Activated naive CD8-positive, alpha-beta T cell treated with anti-CD3 and anti-CD28 coated beads, Interleukin-2, amount 10 ng/mL, durations not matched to agents 7 days and 5 days (primary cell): ENCODE measurements at places on chromosomes 5 and 9. TPM values are rescaled to one million over a fixed set of nuclear protein-coding genes. Genes with fewer than 3 reads are reported as not detected.

PCDHGC5 gene
- not detected for total RNA-seq

DNA sequence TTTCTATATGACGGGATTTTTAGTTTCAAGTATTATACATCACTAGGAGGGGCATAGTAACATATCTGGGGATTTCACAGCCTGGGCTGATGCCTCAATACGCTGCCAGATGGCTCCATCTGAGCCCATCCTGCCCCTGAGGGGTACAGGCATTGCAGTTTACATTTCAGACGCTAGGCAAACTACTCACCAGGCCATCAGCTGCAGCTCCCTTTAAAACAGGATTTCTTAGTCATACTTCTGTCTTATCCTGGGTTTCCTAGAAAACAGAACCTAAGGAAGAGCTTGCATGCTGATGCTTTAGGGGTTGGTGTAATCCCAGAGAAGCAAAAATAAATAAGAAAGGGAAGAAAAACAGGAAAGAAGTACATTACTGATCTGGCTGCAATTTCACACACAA, 372.8 kb upstream of the PIK3R1 start:
- no peak for DNase-seq
- H3K4me1 ChIP-seq: no peaks in the 10 kb centered on the region

DNA sequence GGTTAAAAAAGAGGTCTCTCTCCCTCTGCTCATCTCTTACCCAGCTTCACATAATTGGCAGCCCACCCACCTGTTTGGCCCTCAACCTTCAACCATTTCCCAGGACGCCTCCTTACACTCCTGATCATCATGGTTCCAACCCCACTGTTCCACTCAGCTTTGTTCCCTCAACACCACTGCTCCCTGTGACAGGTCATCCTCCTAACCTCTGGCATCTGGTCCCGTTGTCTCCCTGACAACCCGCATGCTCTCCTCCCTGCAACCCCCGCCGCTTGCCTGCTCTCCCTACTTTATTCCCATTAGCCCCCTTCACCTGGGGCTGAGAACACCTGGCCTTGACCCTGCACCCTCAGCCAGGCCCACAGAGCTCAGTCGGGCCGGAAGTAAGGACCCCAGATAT, 12.9 kb downstream of the PCDHGC5 start:
- no peaks in the 10 kb centered on the region for H3K36me3 ChIP-seq
- H3K4me1 ChIP-seq: no peaks in the 10 kb centered on the region
- H3K27ac ChIP-seq: no peak overlapping the region
- peaks cover 16% of the 10 kb centered on the region for H3K27me3 ChIP-seq
- H3K4me3 ChIP-seq: no peak overlapping the region
- no peak for DNase-seq

DNA sequence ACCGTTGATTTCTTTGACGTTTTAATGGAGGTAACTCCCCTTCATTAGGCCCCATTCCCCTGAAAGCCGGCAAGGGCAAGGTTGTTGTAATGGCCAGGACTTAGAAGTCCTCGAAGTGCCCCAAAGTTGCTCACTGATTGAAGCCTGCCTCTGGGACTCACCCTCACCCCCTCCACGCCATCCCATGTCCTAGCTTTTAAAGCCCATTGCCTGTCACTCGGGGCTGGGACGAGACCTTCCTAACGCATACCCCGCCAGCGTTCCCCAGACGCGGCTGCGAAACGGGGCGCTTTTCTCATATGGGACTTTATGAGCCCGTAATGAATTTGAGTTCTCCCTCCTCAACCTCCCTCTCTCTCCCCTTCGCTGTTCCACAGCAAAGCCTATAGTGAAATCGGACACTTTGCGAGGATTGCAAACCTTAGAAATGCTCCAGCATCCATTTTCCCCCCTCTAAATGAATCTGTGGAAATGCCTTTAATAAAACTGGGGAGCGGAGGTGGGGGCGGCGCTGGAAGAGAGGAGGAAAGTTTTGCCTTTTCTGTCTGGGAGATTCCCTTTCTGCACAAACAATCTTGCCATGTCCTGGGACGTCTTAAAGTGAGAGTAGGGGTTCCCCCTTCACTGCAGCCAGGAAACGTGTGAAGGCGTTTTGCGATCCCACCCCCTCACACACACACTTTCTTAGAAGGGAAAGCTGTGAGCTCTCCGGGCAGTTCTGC, 1.5 kb downstream of the PAPPA start:
- H3K4me3 ChIP-seq: no peak overlapping the region
- DNase-seq: no peak
- H3K27me3 ChIP-seq: peaks cover 56% of the 10 kb centered on the region
- H3K36me3 ChIP-seq: no peaks in the 10 kb centered on the region
- no peak overlapping the region for H3K27ac ChIP-seq
- H3K4me1 ChIP-seq: peaks cover 4% of the 10 kb centered on the region

DNA sequence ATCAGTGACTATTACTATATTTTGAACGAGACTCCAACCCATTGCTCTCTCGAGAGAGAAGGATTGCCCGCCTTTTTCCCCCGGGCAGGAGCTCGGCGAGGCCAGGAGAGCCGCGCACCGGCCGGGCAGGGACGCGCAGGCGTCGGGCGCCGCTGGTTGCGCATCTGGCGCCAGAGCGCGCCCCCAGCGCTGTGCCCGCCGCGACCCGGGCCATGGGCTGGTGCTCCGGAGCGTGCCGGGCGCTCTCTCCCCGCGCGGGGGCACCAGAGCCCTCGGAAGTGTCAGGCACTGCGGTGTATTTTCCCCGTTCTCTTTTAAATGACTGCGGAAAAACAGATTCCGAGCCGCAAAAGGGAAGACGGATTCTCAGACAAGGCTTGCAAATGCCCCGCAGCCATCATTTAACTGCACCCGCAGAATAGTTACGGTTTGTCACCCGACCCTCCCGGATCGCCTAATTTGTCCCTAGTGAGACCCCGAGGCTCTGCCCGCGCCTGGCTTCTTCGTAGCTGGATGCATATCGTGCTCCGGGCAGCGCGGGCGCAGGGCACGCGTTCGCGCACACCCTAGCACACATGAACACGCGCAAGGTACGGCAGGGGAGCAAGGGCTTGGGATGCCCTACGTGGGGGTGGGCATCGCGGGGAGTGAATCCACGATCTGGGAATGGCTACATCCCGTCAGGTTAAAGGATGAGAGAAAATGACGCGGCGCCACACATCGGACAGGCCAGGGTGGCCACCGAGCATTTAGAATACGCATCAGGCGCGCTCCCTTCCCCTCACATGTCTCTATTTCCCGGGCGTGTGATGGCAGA, 1.1 kb upstream of the NTRK2 start:
- H3K4me1 ChIP-seq: peaks cover 3% of the 10 kb centered on the region
- H3K4me3 ChIP-seq: peak overlapping the region; percentile 32
- no peak overlapping the region for H3K27ac ChIP-seq
- H3K27me3 ChIP-seq: peaks cover 63% of the 10 kb centered on the region

DNA sequence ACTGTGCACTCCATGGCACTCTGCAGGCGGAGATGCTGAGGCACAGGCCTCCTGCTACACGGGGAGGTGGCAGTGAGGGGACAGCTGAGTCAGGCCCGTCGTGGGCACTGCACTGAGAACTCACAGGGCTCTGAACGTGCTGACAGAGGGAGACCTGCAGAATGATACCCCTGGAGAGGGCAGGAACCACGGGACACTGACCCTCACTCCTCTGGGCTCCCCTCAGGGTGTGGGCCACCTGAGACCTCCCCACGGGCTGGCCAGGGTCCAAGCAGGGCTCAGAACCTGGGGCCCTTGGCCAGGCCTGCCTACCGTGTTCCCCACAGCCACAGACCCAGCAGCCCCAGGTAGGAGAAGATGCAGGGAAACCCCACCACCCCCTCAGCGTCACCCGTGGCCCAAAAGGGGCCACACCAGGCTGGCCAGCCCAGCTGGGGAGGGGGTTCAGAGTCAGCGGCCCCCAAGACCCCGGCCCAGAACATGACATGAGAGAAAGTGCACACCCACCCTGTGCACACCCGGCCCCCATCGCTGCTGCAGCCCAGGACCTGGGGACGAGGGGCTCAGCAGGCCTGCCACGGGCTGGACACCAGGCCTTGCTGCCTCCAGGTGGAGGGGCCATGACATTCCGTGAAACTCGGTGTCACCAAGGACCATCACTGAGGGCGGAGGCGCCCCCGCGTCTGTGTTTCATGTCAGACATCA, 30.9 kb downstream of the GLT6D1 start:
- peaks cover 3% of the 10 kb centered on the region for H3K27me3 ChIP-seq
- H3K27ac ChIP-seq: no peak overlapping the region
- no peaks in the 10 kb centered on the region for H3K36me3 ChIP-seq
- peak; percentile 24 for DNase-seq

GRCh38 chr5:118533156-118533555, 455.2 kb downstream of the DTWD2 start:
- H3K27me3 ChIP-seq: no peaks in the 10 kb centered on the region
- H3K27ac ChIP-seq: no peak overlapping the region
- H3K36me3 ChIP-seq: no peaks in the 10 kb centered on the region
- no peak for DNase-seq

ANKRD55 gene
- total RNA-seq: 0.19 TPM

SLC46A2 gene
- not detected for total RNA-seq

- H3K4me1 ChIP-seq: no peaks in the 10 kb centered on the region
- DNase-seq: no peak
- H3K27ac ChIP-seq: no peak overlapping the region
Observed at GRCh38 chr5:105639511-105639910, 2031.2 kb downstream of the EFNA5 start.

KLHL9 gene
- total RNA-seq: 29.4 TPM

GRCh38 chr9:120931231-120932085, 4.9 kb upstream of the TRAF1 start:
- no peaks in the 10 kb centered on the region for H3K27me3 ChIP-seq
- H3K36me3 ChIP-seq: peaks cover 3% of the 10 kb centered on the region
- peak overlapping the region; percentile 85 for H3K4me3 ChIP-seq
- H3K27ac ChIP-seq: peak overlapping the region; percentile 99
- DNase-seq: peak; percentile 53

GRCh38 chr5:135596157-135596763, 17.5 kb upstream of the CXCL14 start:
- H3K4me1 ChIP-seq: no peaks in the 10 kb centered on the region
- H3K27me3 ChIP-seq: peaks cover 13% of the 10 kb centered on the region
- no peaks in the 10 kb centered on the region for H3K36me3 ChIP-seq
- H3K4me3 ChIP-seq: no peak overlapping the region

DNA sequence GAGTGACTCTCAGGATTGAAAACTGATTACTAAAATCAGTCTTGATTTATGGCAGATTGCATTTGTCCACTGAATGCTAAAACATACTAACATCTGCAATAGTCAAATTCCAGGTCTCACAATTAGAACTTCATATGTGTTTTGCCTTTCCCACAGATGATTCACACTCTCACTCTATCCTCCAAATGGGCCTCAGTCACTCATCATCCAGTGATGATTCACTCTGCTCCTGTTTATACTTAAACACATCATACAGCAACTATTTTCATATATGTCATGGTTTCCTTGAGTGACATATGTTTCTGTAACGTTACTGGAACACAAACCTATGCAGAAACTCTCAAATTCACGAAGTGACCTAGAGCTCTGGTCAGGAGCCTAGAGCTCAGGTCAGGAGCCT, 512.9 kb downstream of the HINT1 start:
- no peak for DNase-seq
- H3K27me3 ChIP-seq: no peaks in the 10 kb centered on the region
- H3K36me3 ChIP-seq: no peaks in the 10 kb centered on the region
- no peaks in the 10 kb centered on the region for H3K4me1 ChIP-seq

DNA sequence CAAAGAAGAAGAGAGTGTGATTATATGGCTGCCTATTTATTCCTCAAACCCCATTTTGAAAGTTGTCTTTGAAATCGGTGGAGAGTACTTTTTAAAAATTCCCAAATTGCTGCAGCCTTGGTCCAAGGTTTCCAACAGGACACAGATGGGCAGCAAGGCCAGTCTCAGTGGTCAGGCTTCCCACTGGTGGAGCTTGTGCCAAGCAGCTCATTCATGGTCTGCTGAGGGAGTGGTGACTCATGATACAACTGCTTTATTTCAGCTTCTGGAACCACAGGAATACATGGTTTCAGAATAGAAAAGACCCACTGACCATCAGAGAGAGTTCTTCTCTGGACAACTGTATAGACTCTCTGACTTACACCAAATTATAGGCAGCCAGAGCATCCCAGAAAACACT, 673.1 kb upstream of the KLF4 start:
- no peaks in the 10 kb centered on the region for H3K36me3 ChIP-seq
- no peak for DNase-seq
- H3K4me1 ChIP-seq: no peaks in the 10 kb centered on the region
- H3K27me3 ChIP-seq: no peaks in the 10 kb centered on the region
- no peak overlapping the region for H3K27ac ChIP-seq

SLC1A3 gene
- 1.9 TPM for total RNA-seq

SPTLC1 gene
- total RNA-seq: 51.4 TPM

PCDHGC3 gene
- not detected for total RNA-seq

NSG2 gene
- total RNA-seq: not detected

DNA sequence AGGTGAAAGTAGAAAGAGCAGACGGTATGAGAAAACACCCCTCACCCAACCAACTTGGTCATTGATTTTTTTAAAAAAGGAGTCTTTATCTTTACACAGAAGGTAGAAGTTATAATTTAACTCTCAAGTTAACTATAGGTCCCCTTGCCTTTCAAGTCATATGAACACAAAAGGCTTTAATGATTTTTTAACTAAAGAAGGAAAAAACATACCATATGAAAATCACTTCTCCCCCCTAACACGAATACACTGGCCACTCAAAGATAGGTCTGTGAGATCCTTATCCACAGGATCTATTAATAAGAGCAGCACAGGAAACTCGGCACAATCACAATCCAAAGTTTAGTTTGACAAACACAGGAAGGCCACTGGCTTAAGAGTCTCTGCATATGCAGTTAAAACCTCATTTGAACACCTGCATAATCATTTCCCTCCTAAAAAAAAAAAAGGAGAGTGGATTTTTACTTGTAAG, 138.0 kb downstream of the ENC1 start:
- H3K4me3 ChIP-seq: no peak overlapping the region
- no peak for DNase-seq
- no peaks in the 10 kb centered on the region for H3K36me3 ChIP-seq
- H3K27me3 ChIP-seq: peaks cover 5% of the 10 kb centered on the region
- no peak overlapping the region for H3K27ac ChIP-seq

ZBTB26 gene
- total RNA-seq: 8.3 TPM

DNA sequence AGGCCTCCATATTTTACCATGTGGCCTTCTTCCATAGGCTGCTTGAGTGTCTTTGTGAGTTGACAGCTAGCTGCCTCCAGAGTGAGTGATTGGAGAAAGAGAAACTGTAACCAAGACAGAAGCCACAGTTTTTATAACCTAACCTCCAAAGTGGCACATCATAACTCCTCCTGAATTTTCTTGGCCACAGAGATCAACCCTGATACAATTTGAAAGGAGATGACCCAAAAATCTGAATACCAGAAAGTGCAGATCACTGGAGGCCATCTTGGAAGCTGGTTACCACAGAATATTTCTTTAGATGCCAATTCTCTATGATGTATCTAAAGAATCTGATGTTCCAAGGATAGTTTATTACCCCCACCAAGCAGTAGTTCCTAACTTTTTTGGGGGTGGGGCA, 254.3 kb upstream of the PDE4D start:
- no peaks in the 10 kb centered on the region for H3K27me3 ChIP-seq
- H3K36me3 ChIP-seq: no peaks in the 10 kb centered on the region
- H3K4me1 ChIP-seq: no peaks in the 10 kb centered on the region
- H3K27ac ChIP-seq: no peak overlapping the region
- no peak for DNase-seq
- H3K4me3 ChIP-seq: no peak overlapping the region

FIBCD1 gene
- not detected for total RNA-seq
